Gastrocnemius medialis (tissue), 4 donors: ENCODE measurements at places on chromosomes 12 and 14.

GRCh38 chr12:124413915-124414314, 119.0 kb downstream of the RFLNA start:
- DNase-seq = no peak

- DNase-seq = peak; percentile 89
Observed at GRCh38 chr12:109127533-109128242, 11.3 kb downstream of the ACACB start.

GRCh38 chr12:121926874-121927706, 8.7 kb downstream of the CFAP251 start:
- no peak for DNase-seq

GRCh38 chr12:64997858-64998257, 123.2 kb downstream of the WIF1 start:
- DNase-seq = no peak

DNA sequence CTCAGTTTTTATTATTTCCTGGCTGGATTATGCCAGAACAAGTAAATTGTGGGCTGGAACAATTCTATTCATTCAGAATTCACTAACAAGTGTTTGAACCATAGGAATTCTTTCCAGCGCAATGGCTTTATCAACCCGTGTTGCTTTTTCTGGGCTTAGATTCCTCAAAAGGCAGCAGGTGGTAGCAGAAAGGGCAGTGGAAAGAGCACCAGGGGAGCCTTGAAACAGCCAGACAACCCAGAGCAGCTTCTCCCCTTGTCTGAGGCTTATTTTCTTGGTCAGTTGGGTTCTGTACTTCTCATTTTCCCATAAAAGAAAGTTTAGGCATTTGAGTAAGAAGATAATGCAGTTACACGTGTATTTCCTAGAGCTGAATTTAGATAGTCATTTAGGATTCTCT, 130.7 kb downstream of the OTOGL start:
- DNase-seq = no peak

GRCh38 chr12:132315951-132316350, 13.4 kb downstream of the GALNT9 start:
- no peak for DNase-seq

GRCh38 chr12:50222275-50222783, 55.2 kb upstream of the CERS5 start:
- DNase-seq = peak; percentile 39

GRCh38 chr12:82760423-82760822, 73.7 kb downstream of the TMTC2 start:
- DNase-seq = no peak

- DNase-seq = no peak
Observed at GRCh38 chr14:31137214-31137889, 70.2 kb downstream of the HECTD1 start.

- no peak for DNase-seq
Observed at GRCh38 chr12:10715491-10715890, 7.6 kb downstream of the YBX3 start.

GRCh38 chr12:5921966-5922899, 22.8 kb downstream of the ANO2 start:
- DNase-seq = no peak

- DNase-seq = no peak
Observed at GRCh38 chr12:49892084-49892731, 11.5 kb downstream of the FAIM2 start.

GRCh38 chr12:107468182-107468581, 217.4 kb upstream of the PWP1 start:
- no peak for DNase-seq

DNA sequence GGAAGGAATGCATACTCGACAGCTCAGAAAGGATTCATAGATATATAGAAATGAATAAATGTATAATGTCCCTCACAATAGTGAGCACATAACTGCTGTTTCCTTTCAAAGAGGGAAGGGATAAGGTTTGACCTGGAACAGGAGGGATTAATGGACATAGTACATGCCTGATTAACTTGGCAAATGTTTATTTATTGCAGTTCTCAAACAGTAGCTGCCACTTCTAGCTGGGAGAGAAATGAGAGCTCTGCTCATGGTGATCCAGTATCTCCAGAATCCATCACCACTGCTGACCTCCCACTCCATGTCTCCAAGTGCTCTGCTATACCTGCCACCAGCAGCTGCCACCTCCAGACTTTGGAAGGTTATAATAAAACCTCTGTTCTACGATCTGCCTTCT, 108.1 kb downstream of the LRIG3 start:
- DNase-seq = no peak

- no peak for DNase-seq
Observed at GRCh38 chr12:21350975-21351374, 16.3 kb upstream of the SLCO1A2 start.

DNA sequence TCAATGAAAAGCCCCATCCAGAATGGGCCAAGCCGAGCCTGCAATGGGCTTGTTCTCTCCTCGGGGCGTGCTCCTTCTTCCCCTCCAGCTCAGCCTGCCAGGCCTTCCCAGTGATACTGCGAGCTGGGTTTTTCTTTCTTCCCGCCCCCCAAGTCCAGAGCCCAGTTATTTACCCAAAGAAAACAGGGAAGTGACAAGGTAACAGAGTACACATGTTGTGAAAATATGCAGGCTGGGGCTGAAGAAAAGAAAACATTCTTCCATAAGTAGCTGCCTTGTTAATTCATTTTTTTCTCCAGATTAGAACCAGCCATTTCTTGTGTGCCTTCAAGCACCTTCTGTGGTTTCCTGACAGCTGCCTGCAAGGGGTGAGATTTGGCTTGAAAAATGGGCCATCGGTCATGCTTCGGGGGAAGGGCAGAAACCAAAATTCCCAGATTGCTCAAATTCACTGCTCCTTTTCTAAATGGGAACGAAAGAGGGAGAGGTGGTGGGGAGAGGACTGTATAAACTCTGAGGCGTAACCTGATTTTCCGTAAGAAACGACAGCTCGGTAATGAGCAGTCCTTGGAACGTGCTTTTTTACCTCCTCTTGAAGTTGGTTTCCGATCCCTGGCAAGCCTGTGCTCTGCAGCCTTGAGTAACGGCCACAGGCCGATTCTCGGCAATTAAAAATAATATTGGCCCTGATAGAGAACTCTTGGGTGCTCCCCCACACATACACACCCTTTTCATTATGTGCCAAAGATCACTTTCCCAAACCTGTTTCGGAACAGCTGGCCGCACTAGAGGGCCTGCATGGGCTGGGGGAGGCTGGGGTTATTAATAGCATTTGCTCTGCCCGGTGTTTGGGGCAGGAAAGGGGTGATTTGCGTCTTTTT, 229.4 kb downstream of the ZFP36L1 start:
- no peak for DNase-seq
